ENCODE measurements at places on chromosomes 5 and 9.

GRCh38 chr5:60504342-60504741 is 195.6 kb downstream of the DEPDC1B start:
- no peak for DNase-seq

DNA sequence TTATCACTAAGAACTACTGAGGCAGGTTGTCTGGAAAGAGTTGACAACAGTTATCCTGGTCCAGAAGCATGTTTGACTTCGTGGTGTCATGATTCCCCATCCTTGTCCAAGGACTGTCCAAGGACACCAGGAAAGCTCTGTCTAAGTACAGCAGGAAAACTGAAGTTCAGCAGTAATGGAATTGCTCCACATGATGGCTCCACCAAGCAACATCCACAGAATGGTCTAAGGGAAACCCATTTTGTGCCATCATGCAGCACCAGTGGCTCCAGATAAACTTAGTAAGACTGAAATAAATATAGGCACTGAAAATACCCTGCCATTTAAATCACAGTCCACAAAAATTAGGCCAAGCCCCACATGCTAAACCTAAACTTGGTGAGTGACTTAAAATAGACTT is 192.8 kb downstream of the CDH18 start:
- no peak for DNase-seq

DNA sequence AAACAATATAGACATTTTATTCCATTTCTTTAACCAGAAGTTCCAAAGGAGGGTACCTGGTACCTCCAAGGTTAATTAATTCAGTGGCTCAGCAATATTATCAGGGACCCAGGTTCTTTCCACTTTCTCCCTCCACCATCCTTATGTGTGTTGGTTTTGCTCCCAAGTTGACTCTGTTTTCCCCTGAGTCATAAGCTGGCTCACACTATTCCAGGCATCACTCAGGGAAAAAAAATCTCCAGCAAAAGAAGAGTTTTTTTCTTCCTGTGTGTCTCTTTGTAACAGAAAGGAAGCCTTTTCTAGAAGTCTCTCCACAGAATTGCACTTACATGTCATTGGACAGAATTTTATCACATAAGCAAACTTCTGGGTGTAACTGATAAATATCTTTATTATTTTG is 31.2 kb upstream of the GALNT10 start:
- DNase-seq: no peak

DNA sequence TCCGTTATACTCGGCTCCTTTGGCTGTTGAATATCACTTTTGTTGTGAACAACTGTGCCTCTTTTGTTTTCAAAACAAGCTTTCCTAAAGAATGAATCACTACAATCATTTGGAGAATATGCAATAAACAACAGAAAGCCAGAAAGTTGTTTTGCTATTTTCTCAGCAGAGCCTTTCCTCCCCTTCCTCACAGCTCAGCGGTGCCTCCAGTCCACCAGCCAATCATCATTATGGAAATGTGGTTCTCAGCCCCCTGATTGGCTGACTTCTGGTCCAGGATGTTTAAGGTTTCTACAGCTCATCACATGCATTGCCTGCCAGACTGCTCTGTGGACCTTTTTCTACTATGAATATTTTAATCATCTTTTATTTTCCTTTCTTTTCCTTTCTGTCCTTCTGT is 9.1 kb upstream of the ZNF608 start:
- no peak for DNase-seq

GRCh38 chr5:135455876-135456237 is 3.7 kb upstream of the TIFAB start:
- no peak for DNase-seq

- no peak for DNase-seq
Measured at GRCh38 chr9:113995963-113996362, 82.1 kb downstream of the AMBP start.

- no peak for DNase-seq
Measured at GRCh38 chr9:70262948-70263347, 4.2 kb downstream of the SMC5 start.

DNA sequence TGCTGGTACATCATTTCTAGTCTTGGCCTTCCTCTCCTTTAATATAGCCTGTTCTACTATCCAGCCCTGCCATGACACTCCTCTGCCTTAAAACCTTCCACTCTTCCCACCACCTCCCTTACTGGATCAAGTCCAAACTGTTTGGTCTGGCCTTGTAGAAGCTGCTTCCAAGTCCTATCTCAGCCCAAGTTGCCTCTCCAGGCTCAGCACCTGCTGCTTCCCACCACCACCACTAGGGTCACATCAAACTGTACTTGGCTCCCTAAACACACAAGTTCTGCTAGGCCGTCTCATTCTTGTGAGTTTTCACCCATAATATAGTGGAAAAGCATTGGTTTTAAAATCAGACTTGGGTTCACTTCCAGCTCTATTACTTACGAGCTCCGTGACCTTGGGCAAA is 1.4 kb downstream of the NDUFA8 start:
- DNase-seq: no peak

GRCh38 chr9:114289106-114289505 is 33.8 kb upstream of the ORM1 start:
- no peak for DNase-seq

GRCh38 chr5:120236360-120236759 is 227.7 kb upstream of the PRR16 start:
- DNase-seq: no peak

GRCh38 chr5:65073250-65073661 is 304.5 kb downstream of the CWC27 start:
- no peak for DNase-seq

GRCh38 chr9:2208991-2209390 is 193.8 kb downstream of the SMARCA2 start:
- DNase-seq: no peak

DNA sequence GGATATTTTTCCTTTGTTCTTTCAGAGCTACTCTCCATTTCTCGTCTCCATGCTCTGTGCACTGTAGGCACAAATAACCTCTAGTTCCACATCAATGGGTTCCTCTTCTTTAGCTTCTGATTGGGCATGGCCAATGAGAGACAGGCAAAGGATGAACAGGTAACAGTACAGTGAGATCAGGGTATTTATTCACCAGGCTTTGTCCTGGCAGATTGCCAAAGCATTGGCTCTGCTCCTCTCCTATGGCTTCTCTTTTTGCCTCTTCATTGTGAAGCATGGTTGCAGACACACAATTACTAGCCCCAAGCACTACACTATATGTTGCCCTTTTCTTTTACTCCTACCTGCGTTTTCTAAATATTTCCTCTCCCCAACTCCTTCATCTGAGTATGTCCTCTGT is 215.1 kb upstream of the ARRDC3 start:
- no peak for DNase-seq

DNA sequence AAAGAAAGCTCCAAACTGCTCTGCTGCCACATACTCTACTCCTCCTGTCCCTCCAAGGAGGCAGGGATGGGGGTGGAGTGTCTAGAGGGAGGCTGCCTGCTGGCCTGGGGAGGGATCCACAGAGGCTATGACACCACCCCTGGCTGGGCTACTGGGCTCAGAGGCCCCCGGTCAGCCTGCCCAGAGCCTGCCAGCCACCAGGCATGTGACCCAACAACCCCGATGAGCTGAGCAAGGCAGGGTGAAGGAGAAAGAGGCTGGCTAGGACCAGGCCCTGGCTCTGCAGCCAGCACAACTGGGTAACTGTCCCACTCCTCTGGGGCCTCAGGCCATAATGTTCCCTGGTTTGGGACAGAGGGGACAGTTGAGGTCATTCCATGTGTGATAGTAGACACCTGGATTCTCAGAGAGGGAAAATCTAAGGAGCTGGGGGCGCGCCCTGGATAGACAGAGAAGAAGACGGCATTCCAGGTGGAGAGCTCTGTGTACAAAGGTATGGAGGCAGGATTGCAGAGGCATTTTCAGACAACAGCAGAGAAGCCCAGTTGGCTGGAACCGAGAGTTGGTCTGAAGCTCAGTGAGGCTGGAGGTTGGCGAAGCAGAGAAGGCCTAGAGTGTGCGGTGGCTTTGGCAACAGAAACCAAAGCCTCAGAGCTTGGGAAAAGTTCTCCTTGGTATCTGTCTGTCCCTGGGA is 33.8 kb upstream of the IL17B start:
- DNase-seq: no peak

DNA sequence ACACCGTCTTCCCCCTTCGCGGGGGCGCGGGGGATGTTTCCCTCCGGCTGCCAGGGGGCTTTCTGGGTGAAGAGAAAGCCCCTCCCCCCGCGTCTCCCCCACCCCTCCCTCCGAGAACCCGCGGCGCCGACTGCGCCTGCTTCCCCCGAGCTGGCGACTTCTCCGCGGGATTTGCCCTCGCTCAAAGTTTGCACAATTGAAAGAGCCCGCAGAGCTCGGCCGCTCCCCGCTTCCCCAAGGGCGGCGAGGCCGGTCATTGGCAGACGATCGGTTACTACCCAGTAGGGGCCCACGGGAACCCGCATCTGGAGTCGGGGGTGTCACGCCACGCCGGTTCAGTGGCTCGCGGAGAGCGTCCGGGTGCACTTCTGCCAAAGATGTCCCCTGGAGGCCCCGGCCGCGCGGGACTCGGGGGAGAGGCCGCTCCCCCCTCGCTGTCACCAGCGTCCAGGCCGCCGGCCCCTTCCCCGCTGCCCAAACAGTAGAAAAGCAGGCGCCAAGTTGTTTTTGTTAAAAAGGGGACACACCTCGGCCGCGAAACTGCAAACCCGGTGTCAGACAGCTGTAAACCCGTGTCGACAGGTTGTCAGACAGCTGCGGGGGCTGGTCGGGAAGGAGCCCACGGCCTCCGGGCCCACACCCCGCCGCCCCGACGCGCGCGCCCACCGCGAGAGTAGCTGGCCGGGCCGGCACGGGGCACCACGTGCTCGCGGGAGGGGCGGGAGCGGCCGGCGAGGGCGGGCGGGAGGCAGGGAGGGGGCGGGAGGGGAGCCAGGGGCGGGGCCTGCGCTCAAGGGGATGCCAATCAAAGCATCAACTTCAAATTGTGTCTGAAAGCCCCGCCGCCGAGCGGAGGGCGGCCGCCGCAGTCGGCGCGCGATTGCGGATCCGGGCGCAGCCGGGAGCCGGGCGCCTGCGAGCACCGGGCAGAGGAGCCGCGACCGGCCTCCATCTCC is at the start of gene IRX1:
IRX1 (plus strand) TSS at position 827 of the 956 bp plus-strand sequence. CDS start 274 bp downstream, outside the sequence.
- DNase-seq: no peak

GRCh38 chr5:56286015-56286884 is 53.1 kb upstream of the ANKRD55 start:
- DNase-seq: no peak

GRCh38 chr9:98031935-98032334 is 24.6 kb upstream of the NANS start:
- no peak for DNase-seq

- DNase-seq: no peak
Measured at GRCh38 chr9:33506626-33507370, 17.3 kb upstream of the ANKRD18B start.

DNA sequence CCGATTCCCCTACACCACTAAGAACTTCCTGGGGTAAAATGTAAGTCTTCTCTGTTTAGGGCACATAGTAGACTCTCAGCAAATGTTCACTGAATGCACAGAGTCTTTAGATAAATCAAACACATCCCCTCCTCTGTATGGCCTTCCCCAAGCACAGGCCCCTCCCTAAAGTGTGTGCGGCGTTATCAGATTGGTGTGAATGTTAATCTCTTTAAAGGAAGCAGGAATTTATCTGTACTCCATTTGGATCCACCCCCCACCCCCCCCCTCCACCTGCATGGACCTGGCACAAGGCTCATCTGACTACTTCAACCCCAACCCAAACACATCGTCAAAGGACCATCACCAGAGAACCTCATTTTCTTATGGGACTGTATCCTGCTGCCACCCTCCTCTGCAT is 6.3 kb downstream of the PCDH1 start:
- DNase-seq: no peak

GRCh38 chr5:122493091-122494021 is 181.3 kb downstream of the SNCAIP start:
- no peak for DNase-seq

DNA sequence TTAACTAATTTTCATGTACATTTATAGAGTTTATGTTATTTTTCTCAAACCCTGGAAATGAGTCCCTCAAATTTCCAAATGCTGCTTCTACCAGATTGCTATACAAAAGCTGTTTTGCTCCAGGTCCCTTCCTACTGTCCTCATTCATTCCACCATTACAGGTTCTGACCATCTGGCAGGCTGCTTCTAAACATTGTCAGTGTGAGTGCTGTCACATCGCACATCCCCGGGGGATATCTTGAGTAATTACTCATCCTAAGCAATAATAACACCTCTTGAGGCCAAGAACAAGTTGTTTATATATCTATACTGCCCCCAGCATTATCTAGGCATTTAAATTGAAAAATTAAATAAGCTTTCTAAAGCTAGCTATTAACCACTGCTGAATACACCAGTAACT is 1675.3 kb upstream of the CDH6 start:
- DNase-seq: no peak

DNA sequence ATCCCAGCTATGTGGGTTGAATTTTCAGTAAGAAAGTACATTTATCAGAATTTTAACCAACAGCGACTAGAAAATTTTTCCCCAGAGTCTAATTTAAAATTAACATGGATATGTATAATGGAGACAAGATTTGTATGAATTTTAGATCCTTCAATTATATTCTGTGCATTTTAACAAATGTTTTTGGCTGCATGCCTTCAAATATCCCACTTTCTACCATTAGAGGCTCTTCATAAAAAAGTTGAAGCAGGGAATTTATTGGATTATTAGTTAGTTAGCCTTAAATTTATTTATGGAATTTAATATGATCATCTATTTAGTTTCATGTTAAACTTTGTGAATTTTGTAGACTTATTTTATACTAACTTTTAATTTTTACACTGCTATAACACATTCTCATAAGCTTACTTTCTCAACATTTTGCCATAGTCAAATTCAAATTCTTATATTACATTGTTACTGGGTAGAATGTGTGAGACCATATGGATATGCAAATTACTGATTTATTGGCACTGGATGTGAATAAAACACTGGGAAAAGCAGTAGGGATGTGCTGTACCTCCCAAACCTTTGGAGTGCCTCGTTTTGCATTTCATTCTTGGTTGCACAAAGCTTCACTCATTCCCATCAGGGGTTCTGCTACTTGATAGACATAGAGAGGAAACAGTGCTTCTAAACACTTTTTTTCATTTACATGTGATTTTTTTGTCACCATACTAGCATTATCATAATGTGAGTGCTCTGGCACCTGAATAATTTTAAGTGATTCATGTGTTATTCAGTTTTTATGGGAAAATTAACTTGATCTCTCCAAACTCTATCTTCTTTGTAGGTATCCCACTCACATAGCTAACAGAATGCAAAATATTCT is 491.8 kb upstream of the COX7C start:
- DNase-seq: no peak

DNA sequence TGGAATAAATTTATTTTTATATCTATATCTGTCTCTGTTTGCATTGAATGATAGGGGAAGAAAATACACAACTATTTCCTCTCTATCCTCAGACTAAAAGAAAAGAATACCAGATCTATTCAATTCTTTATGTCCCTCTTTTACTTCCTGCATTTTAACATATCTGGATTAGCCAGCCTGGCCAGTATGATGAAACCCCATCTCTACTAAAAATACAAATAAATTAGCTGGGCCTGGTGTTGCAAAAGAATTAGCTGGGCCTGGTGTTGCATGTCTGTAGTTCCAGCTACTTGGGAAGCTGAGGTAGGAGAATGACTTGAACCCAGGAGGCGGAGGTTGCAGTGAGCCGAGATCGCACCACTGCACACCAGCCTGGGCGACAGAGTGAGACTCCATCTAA is 182.0 kb downstream of the LURAP1L start:
- DNase-seq: no peak
